Natural killer cell (primary cell): ENCODE measurements at places on chromosomes 1 and 21. TPM values are rescaled to one million over a fixed set of nuclear protein-coding genes. Genes with fewer than 3 reads are reported as not detected.

RNU1-1 gene
- total RNA-seq: 3,038 TPM

UBIAD1 gene
- total RNA-seq: 21.2 TPM

- H3K36me3 ChIP-seq: no peaks in the 10 kb centered on the region
- no peak overlapping the region for H3K4me3 ChIP-seq
- no peaks in the 10 kb centered on the region for H3K27me3 ChIP-seq
- no peak overlapping the region for H3K27ac ChIP-seq
- DNase-seq: no peak
- H3K4me1 ChIP-seq: no peaks in the 10 kb centered on the region
Observed at GRCh38 chr1:15023205-15023604, 130.3 kb upstream of the TMEM51 start.

- DNase-seq: no peak
- H3K27me3 ChIP-seq: no peaks in the 10 kb centered on the region
- H3K36me3 ChIP-seq: no peaks in the 10 kb centered on the region
- H3K4me1 ChIP-seq: no peaks in the 10 kb centered on the region
- no peak overlapping the region for H3K4me3 ChIP-seq
Observed at GRCh38 chr1:29875557-29876028, 639.3 kb downstream of the PTPRU start.

DNA sequence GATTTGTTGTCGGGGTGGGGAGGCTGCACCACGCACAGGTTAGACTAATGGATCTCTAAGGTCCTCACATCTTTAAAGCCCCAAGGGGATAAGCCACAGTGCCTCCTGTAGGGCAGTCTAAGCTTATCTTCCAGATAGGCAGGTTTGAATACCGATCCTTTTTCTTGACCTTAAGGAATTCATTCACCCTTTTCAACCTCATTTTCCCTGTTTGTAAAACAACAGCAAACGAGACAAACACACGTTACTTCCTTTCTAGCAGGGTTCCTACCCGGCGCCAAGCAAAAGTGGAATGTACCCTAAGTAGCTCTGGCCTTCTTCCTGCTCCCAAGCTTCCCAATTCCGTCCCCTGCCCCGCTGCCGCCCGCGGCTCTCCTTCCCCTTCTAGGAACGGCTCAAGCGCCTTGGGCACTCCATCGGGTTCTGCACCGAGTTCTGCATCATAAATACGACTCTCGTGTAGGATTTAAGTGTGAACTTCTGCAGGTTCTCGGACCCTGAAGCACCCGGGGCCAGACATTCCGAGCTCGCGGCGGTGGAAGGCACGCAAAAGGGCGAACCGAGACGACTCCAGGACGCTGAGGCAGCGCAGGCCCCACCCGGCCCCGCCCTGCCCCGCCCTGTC is 548 bp upstream of the CDC20 start:
- H3K4me3 ChIP-seq: peak overlapping the region; percentile 62
- peaks cover 20% of the 10 kb centered on the region for H3K4me1 ChIP-seq
- H3K27ac ChIP-seq: peak overlapping the region; percentile 53
- DNase-seq: no peak
- H3K27me3 ChIP-seq: no peaks in the 10 kb centered on the region
- H3K36me3 ChIP-seq: peaks cover 18% of the 10 kb centered on the region
